ENCODE measurements at places on chromosomes 7 and 10.

DNA sequence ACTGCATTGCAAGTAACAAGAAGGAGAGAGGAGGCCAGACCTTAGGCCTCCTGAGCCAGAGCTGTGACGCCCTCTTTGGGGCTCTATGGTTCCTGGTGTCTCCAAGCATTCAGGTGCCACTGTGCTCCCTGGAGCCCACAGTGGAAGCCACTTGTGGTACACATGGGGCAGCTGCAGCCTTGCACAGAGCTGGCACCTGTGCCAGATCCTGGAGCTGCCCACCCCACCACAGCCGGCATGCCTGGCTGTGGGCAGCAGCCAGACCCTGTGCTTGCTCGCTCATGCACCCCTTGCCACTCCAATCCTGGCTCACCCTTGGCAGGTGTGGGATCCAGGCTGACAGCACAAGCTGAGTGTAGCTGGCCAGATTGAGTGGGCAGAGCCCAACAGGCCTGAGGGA lies 173.8 kb upstream of the SMIM30 start:
- DNase-seq, result no peak

GRCh38 chr10:26831936-26832335 lies 28.8 kb downstream of the ABI1 start:
- DNase-seq, result no peak

DNA sequence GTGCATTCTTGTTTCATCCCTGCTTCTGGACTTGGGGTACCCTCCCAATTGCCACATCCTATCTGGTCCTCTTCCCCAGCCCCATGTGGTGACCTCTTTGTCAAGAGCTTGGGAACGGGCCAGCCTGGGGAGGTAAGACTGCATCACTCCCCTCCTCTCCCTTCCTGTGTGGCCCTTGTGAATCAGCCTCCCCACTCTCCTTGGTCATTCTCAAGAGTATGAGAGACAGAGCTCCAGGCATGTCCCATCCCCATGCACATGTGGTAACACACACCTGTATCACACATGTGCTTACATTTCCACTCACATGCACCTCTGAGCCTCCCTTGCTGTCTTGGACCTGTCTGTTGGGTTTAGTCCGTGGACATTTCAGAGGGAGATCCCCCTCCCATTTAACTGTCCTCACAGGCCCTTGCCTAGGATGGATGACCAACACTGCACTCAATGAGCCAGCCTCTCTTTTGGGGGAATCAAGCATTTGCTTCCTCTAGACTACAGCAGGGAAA lies 2.6 kb downstream of the MRPL43 start:
- no peak for DNase-seq

DNA sequence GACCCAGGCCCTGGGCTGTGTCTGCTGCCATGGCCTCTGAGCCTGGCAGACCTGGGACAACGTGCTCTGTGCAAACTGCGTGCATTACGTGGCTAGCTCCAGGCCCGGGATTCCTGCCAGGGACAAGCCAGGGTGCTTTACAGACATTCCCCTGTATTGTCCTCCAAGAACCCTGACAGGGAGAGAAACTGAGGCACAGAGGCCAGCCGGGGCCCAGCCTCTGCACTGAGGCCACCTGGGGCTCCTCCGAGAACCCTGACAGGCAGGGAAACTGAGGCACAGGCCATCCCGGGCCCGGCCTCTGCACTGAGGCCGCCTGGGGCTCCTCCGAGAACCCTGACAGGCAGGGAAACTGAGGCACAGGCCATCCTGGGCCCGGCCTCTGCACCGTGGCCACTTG lies 64.9 kb downstream of the CFAP46 start:
- no peak for DNase-seq

DNA sequence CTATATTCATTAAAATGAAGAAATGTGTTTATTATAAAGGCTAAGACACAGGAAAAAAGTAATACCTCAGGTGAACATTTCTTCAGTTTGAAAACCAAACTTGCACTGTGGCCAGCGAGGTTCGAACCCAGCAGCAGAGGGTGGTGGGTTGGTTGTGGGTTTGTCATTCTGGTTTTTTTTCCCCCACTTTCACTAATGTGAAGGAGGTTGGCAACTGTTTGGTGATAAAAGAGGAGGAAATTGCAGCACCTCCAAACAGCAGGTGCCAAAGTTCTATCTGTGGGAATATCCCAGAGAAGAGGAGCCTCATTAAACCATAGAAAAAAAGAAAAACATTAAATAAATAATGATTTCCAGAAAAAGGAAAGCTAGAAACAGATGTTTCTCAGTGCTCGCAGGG lies 36.6 kb upstream of the YAE1 start:
- no peak for DNase-seq

DNA sequence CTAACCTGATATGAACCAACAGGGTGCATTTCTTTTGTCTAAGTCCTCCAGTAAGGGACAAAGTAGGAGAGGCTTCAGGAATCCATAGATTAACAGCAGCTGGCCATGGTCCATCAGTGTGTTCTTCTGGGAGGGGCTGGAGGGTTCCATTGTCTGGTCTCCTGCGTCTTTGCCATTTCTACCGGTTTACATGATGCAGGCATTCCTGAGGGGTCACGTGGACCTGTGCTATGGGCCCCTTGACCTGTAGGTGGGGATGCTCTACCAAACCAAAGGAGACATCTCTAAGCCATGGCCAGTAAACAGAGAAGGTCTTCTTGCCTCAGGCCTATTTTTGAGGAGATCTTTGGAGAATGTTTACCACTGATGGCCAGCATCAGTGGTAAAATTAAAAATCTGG lies 28.7 kb upstream of the HABP2 start:
- DNase-seq, result no peak

GRCh38 chr10:48670978-48671913 lies 13.4 kb upstream of the WDFY4 start:
- DNase-seq, result no peak

DNA sequence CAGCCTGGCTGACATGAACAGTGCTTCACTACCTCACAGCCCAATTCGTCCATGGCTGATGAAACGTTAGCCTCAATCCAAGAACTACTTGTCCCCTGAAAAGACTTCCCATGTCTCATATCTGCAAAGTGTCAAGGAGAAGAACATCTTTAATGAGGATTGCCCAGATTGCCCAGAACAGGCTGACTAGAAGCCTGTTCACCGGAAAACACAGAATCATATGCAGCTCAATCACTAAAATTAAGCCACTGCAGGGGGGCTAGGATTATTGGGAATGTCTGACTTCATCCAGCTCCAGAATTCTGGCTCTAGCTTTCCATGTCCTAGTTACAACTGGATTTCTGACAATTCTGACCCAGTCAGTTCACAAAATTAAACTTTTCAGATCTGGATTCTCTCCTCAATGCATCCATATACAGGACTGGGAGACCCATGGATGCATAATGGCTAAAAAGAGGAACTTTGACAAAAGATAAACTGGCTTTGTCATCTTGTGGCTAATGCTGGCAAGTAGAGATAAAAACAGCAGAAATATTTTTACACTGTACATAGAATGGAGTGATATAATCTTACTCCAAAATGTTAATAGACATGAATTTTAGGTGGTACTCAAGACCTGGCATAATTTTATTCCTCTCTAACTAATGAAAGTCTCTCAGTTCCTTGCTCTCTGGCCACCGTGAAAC lies 467.0 kb upstream of the POT1 start:
- no peak for DNase-seq

GRCh38 chr7:104272767-104273384 lies 55.5 kb upstream of the LHFPL3 start:
- DNase-seq, result no peak

- DNase-seq, result no peak
Observed at GRCh38 chr7:41886262-41886900, 183.5 kb upstream of the INHBA start.

DNA sequence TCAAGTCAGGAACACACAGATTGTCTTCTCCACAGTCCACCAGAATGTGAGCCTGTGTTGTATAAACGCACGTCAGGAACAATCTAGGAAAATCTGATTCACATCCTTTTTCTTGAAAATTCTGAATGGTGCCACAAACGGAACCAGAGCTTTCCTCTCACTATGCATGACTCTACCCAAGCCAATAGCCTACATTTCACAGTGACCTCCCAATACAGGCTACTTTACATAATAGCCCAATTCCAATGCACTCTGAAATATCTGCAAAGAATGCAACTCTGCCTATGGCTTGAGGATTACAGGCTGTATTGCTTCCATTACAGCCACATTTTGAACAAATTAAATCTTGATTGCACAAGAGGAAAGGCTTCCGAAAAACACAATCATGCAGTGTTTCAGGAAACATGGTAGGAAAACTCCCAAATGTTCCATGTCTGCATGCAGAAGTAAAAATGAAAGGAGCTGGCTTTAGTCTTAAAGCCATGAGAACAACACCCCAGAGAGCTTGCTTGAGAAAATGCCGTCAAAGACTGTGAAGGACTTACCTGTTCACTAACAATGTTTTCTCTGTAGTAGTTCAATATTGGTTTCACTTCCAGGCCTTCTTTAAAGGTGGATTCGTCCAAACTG lies 113.9 kb downstream of the ITGA8 start:
- DNase-seq, result no peak

GRCh38 chr10:8129438-8129837 lies 75.0 kb downstream of the GATA3 start:
- DNase-seq, result no peak

GRCh38 chr10:113384181-113384580 lies 168.7 kb upstream of the HABP2 start:
- no peak for DNase-seq

DNA sequence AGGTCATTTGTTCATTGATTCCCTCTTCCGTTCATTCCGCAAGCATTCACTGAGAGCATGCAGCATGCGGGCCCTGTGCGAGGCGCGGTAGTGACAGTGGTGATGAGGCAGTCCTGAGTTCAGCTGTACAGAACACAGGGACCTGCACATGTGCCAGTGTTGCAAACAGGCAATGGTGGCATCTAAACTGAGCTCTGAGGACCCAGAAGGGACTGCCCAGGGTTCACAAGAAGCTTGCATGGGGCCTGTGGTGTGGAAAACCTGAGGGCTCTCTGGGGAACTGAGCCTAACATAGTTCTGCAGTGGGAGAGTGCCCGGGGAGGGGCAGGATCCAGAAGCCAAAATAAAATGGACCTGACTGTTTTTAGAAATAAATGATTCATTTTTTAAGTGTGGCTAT lies 13.2 kb downstream of the ZNF488 start:
- DNase-seq, result no peak

DNA sequence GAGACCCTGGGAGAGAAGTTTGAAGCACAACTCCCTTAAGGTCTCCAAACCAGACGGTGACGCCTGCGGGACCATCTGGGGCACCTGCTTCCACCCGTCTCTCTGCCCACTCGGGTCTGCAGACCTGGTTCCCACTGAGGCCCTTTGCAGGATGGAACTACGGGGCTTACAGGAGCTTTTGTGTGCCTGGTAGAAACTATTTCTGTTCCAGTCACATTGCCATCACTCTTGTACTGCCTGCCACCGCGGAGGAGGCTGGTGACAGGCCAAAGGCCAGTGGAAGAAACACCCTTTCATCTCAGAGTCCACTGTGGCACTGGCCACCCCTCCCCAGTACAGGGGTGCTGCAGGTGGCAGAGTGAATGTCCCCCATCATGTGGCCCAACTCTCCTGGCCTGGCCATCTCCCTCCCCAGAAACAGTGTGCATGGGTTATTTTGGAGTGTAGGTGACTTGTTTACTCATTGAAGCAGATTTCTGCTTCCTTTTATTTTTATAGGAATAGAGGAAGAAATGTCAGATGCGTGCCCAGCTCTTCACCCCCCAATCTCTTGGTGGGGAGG lies 10.8 kb downstream of the SERPINE1 start:
- DNase-seq, result no peak

DNA sequence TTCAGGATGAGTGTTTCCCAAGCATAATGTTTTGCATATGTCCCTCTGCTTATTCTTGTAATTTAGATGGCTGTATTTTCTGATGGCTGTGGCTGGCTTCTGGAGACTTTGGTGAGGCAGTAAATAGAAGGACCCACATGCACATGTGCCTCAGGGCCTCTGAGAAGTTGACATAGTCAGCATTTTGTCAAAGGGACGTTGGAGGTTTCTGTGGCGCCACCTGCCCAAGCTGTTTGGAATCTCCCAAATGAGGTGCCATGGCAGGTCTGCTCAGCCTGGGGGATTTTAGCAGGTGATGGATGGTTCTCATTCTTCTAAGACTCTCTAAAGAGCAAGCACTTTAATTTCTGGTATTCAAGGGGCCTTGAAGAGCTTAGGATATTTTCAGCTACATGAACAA lies 29.8 kb downstream of the C10orf120 start:
- no peak for DNase-seq

GRCh38 chr10:118036281-118036875 lies 10.4 kb downstream of the RAB11FIP2 start:
- DNase-seq, result no peak

- DNase-seq, result no peak
Observed at GRCh38 chr7:148383651-148384050, 206.9 kb upstream of the C7orf33 start.

GRCh38 chr7:127230192-127230925 lies 22.4 kb downstream of the GRM8 start:
- no peak for DNase-seq

- DNase-seq, result no peak
Observed at GRCh38 chr7:28269700-28270361, 89.2 kb upstream of the JAZF1 start.

- no peak for DNase-seq
Observed at GRCh38 chr10:122249991-122250750, 20.9 kb upstream of the BTBD16 start.

DNA sequence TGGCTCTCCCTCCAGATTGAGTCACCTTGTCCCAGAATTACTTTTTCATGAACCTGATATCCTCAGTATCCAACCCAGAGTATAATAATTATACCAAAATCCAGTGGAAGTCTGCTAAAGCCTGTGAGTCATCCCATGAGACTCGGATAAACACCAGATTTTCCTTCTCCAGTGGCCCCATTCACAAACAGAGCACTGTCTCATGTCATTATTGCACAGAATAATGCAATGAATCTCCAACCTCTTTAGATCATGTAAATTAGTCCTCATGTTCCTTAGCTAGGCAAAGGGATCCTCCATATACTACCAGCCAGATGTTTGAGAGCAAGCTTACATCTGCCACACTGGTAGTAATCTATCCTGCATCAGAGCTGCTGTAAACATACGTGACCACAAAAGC lies 89.0 kb downstream of the AMPH start:
- no peak for DNase-seq
